Breast epithelium (tissue), 4 donors: ENCODE measurements at places on chromosomes 7 and 10.

DNA sequence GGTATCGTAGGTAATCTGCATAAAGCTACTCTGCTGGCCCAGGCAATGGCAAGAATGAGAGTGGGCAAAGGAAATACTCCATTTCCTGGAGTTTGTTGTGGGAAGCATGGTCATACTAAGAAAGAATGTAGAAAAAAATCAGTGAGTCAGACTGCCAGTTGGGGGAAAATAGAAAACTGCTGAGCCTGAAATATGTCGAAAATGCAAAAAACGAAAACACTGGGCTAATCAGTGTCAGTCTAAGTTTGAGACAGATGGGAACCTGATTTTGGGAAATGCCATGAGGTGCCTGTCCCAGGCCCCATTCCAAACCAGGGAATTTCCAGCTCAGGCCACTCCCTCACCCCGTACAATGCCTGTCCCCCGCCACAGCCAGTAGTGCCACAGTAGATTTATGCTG is 150.0 kb downstream of the ZNF33B start:
- no peak for DNase-seq

GRCh38 chr7:131039355-131039762 is 288.3 kb upstream of the MKLN1 start:
- DNase-seq, result no peak

GRCh38 chr10:100791369-100792058 is 46.1 kb downstream of the PAX2 start:
- DNase-seq, result no peak

DNA sequence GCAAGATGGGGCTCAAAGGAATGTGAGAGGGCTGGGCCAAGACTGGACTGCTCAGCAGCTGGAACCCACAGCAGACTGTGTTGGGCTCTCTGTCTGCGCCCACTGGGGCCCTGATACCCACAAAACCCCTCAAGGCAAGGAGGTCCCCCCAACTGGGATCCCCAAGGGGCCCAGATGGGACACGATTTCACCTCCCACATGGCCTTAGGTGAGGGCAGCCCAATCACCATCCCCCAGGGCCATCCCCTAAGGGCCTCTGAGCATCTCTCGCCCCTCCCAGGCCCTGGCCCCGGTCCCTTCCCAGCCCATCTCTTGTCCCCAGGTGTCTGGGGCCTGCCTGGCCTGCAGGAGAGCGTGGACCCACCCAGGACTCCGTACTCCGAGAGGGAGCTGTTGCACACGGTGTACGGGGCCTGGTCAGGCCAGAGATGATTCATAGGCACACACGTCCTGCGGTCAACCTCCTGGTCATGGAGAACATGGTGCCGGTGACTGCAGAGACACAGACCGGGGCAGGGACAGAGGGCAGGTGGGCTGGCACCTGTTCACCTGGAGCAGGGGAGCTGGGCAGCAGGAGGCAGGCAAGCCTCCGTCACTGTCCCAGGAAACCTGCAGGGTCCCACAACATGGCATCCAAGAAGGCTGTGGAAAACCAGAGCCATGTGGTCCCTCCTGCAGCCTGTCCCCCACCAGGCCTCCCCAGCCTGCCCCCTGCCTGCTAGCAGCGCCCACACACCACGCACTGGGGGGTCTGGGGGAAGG is 21.6 kb downstream of the OGDHL start:
- no peak for DNase-seq
